ENCODE measurements at places on chromosomes 13 and 19.

DNA sequence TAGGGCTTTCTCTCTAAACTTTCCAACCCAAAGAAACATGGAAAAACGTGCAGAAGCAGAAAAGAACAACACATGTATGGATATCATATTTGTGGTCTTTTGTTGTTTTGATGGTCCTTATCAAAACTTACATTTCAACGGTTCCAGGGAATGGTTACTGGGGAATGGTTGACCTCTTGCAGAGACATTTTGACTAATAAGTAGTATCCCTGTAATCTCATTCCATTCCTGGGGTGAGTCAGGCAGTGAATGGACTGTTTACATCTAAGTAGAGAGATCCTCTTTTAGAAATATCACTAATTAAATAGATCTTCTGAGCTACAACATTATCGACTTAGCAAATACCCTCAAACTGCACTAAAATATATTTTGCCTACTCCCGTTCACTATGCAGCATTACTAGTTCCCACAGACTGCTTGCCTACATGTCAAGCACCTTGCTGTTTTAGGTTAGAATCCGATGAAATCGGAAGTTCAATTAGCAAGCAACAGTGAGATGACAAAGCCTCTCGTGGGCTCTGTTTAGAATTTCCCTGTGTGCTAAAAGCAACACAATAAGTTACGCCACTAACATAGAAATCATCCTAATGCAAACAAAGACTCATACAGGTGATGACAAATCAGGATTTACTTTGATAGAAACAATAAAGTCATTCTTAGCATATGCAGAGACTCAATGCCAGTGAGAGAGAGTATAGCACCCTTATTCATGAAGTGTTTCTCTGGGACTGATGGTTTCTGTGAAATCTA lies 797.7 kb upstream of the ARGLU1 start:
- DNase-seq, result no peak

- peak; percentile 50 for DNase-seq
These were observed 8.2 kb upstream of the OR1M1 start for GRCh38 chr19:9078651-9079050.

GRCh38 chr13:65926750-65927171 lies 1303.4 kb downstream of the PCDH9 start:
- no peak for DNase-seq

- DNase-seq, result no peak
These were observed 1.6 kb downstream of the PRR36 start for GRCh38 chr19:7872306-7873204.

GRCh38 chr13:78398743-78399410 lies 204.5 kb downstream of the POU4F1 start:
- no peak for DNase-seq

GRCh38 chr13:35830850-35831450 lies 300.2 kb downstream of the DCLK1 start:
- DNase-seq, result no peak

- DNase-seq, result no peak
These were observed 8.7 kb upstream of the ZBTB7A start for GRCh38 chr19:4075373-4075772.

- DNase-seq, result peak; percentile 2
These were observed 108.7 kb downstream of the TEX29 start for GRCh38 chr13:111429064-111429558.

DNA sequence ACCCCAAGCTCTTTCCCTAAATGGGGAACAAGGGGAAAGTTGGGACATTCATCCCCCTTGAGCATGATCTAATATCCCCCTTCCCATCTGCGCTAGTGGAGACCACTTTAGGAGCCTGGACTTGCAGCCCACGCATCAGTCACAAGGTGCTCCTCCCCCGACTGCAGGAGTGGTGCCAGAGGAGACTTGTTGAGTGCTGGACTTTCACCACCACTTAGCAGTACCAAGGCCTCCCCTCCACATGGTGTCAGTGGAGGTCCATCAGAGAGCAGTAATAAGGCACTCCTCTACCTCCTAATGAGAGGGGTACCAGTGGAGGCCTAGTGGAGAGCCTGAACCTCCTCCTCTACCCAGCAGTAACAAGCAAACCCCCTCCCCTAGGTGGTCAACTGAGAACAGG lies 22.5 kb downstream of the CAB39L start:
- DNase-seq, result no peak

GRCh38 chr13:60158321-60158801 lies 5.4 kb downstream of the DIAPH3 start:
- DNase-seq, result peak; percentile 74

- no peak for DNase-seq
These were observed 509.5 kb downstream of the SLITRK1 start for GRCh38 chr13:83372786-83373185.

GRCh38 chr13:19634256-19634740 lies 839 bp downstream of the MPHOSPH8 start:
- DNase-seq, result no peak

DNA sequence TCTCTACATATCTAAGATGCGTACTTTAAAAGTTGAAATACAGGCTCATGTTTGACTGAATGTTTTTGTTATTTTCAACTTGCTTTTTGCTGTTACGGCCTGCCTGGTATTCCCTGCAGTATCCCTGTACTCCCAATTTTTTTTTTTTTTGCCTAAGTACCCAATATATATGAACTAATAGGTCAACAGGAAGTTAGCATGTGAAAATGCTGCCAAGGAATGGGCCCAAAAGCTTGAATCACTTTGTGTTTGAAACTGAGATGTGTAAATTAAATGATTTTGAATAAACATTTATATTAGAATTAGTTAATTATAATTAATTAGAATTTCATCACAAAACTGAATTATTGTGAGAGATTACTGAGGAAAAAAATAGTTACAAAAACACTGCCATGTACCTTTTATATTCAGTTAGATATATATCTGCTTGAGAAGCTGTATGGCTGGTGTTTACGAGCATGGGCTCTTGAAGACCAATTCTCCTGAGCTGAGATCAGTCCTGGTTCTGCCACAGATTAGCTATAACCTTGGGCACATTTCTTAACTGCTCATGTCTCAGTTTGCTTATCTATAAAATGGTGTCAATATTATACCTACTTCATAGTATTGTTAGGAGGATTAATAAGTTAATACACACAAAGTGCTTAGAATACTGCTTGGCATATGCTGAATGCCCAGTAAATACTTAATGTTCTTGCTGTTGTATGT lies 16.0 kb downstream of the TDRD3 start:
- DNase-seq, result no peak

DNA sequence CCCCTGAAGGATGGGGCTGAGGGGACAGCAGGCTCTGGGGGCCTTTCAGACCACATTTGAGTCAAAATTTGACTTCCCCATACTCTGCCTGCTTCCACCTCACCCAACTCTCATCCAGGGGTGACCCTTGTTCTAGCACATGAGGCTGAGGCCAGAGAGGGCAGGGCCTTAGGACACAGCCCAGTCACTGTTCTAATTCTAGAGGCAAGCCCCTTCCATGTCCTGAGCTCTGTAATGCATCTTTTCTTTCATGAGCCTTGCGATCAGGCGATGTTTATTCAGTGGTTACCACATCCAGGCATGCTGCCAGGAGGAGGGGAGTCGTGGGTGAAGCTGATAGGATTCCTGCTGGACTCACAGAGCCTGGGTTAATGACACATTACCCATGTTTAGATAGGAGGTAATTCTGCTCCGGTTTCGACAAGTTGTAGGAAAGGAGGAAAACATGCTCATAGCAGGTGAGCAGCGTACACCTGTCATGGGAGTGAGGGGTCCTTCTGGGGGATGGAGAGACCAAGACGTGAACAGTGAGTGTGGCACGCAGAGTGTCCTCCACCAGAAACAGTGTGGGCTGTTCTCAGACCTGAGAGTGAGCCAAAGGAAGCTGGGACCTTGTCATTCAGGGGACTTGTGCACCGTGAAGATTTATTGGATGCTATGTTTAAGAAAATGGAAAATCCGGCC lies 9.3 kb downstream of the RPS9 start:
- DNase-seq, result peak; percentile 90

GRCh38 chr13:82747958-82748357 lies 1134.3 kb downstream of the SLITRK1 start:
- no peak for DNase-seq

DNA sequence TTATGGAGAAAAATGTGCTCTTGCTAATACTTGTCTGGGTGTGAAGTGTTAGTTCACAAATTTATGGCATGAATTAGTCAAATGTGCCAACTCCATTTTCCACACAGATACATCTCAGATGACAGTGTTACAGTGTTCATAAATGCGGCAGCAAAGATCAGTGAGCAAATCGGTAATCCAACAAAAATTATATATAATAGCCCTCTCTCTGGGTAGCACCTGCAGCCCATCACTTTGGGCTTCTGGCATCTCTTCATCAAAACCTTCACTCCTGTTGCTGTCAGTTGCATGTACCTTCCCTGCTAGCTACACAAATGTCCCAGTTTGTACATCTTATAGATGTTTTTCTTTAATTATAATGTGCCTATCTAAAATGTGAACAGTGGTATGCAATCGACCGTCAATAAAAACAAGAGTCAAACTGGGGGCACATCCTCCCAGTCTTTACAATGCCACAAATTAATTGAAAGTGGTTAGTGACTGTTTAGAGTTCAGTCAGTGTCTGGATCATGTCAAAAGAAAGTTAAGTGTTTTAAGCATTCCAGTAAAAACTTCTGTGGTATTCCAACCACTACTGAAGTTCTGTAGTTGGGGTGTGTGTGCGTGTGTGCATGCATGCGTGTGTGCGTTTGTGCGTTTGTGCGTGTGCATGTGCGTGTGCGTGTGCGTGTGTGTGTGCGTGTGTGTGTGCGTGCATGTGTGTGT lies 448.9 kb downstream of the DCT start:
- DNase-seq, result no peak

- no peak for DNase-seq
These were observed 173.8 kb upstream of the SOX21 start for GRCh38 chr13:94886191-94886590.

DNA sequence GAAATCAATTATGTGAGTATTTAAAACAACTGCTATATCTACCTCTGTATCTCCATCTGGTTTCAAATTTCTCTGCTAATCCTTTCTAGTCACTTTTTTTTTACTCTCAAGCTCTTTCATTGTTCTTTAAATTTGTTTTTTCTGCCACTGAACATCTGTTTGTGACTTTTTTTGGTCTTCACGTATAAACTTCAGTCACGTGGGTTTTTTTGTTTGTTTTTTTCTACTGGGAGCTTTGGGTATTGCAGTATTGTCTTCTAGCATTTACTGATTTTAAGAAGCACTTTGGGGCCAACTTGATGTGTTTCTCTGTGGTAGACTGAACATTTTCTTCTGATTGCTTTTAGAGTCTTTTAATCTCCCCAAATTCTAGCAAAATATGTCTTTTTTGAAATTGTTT lies 262.6 kb upstream of the RXFP2 start:
- no peak for DNase-seq

- DNase-seq, result no peak
These were observed 686.5 kb upstream of the ARGLU1 start for GRCh38 chr13:107254392-107254791.

DNA sequence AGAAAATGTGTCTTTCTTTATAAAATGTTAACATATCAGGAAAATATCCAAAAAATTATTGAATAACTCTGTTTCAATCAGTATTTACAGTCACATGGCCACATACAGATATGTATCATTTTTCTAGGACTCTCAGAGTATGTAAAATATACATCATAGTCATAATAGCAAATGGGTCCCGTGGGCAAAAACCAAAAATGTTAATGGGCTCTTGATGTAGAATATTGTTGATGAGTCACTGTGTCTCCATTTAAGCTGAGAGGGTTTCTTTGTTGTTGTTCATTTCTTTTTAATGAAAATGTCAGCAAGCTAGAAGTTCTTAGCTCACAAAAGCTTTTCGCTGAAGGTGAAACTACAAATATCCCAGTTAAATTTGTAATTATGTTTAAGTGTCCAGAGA lies 1713.1 kb upstream of the PCDH20 start:
- DNase-seq, result no peak

GRCh38 chr19:3879656-3880055 lies 829 bp upstream of the ATCAY start:
- no peak for DNase-seq

DNA sequence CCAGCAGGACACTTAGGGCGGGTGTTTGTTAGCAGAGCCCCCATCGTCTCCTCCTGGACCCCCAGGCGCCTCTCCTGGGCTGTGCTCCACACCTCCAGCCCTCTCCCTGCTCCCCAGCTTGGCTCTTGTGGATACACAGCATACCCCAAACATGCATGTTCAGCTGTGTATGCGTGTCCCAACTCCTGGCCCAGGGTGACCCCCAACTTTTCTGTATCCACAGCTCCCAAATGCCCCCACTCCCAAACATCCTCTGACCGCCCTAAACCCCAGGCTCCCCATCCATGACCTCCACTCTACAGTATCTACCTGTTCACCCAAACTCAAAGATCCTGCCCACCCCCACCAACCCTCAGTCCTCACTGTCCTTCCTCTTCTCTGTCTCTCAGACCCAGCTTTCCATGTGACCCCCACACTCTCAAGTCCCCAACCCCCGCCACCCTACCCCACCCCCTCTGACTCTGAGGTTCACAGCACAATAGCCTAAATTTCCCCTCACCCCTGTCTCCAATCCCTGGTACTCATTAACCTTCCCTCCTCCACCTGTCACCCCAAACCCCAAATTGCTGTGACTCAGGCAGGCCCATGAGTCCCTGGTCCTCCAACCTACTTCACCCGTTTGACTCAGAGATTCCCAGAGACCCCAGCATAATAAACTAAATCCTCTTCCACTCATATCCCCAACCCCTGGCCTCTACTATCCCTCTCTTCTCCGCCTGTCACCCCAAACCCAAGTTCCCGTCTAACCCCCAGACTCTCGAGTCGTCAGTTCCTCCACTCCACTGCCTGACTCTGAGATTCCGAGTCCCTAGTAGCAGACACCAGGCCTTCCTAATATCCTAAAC lies 968 bp downstream of the UBE2M start:
- no peak for DNase-seq

DNA sequence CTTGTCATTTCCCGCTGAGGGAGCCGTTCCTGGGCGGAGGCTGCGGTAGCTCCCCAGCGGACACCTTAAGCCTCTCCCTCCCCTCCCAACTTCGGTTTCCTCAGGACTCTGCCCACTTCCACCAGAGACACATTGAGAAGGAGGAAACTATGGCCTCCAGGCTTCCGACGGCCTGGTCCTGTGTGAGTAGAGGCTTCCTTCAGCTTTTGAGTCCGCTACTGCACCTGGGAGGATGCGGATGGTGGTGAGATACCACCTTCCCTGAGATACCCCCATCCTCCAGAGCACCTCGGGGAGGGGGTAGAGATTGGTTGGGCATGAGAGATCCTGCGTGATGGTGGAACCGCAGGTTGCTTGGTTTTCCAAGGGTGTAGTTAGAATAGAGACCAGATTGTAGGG lies 955 bp downstream of the ZNF274 start:
- DNase-seq, result no peak

GRCh38 chr13:32022311-32022710 lies 9.3 kb upstream of the FRY start:
- no peak for DNase-seq

GRCh38 chr19:4329858-4330257 lies 8.8 kb downstream of the STAP2 start:
- DNase-seq, result no peak

- DNase-seq, result no peak
These were observed 14.4 kb downstream of the IQCN start for GRCh38 chr19:18259893-18260292.

GRCh38 chr19:53881482-53882390 lies at the start of gene PRKCG:
Gene PRKCG (plus strand): TSS chr19:53882197. CDS start chr19:53882495, 298 bp downstream.
- DNase-seq, result no peak
